Osteocyte (in vitro differentiated cells): ENCODE measurements at places on chromosomes 5 and 9.

- DNase-seq, result no peak
These were observed 5.9 kb upstream of the NREP start for GRCh38 chr5:111762895-111763294.

DNA sequence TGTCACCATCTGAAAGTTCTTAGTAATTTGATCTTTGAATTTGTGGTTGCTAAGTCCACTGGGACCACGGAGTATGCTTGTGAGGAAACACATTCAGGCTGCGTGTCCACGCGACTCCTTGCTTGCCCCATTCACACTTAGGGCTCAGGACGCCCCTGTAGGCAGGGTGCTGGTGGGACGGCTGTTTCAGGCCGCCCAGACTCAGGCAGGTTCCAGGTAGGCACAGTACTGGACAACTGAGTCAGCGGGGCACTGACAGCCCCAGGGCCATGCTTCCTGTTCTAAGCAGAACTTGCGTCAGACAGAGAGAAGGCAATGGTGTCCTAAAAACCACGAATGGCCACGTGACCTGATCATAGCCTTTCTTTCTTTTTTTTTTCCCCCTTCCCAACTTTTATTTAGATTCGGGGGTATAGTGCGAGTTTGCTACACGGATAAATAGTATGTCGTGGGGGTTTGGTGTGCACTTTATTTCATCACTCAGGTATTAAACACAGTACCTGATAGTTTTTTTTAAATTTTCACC is 7.7 kb upstream of the RASGEF1C start:
- peak; percentile 67 for DNase-seq

DNA sequence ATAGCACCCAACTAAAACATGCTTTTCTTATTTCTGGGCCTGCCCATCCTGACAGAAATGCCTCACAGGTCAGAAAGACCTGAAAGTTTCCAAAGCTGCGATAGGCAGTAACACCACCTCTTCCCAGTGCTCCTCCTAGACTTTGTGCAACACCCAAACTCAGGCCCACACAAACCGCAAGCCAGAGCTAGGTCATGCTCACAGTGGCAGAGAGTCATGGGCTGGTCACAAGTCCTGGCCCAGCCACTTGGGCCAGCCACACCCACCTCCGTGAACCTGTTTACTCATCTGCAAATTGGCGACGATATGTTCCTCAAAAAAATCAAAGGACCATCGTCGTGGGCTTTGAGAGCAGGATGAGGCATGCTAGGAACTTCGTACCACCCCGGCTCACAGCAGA is 44.0 kb upstream of the SLC25A51 start:
- DNase-seq, result no peak

GRCh38 chr5:59782856-59783255 is 110.7 kb downstream of the PDE4D start:
- no peak for DNase-seq

DNA sequence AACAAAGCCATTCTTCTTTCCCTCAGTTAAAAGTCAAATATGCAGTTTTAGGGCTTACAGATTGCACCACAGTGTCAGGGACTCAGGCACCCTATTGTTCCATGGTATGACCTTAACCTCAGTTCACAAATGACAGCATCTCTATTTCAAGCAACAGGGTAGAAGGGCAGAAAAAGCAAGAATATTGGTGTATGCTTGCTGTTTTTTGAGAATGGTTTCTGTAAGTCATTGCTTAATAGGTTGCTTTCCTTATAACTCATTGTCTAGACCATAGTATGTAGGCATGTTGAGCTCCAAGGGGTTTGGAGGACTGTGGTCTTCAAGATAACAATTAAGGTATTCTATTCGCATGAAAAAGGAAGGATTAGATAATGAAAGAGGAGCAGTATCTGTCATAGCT is 183.5 kb upstream of the EDIL3 start:
- DNase-seq, result no peak

DNA sequence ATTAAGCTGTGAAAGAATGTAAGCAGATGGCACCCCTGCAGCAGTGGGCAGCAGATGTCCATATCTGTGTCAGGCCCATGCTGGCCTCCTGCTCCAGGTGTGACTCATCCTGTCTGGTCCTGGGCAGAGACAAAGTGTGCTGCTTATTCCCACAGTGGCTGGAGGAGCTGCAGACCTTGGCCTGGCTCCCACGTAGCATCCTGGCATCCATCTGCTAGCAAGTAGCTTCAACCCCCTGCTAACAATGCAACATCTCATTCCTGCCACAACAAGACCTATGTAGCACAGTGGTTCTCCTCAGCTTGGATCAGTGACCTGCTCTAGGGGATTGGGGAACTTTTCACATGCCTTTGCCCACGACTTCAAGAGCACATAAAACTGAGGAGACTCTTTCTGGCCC is 126.4 kb upstream of the SLC12A2 start:
- DNase-seq, result no peak

GRCh38 chr9:34379334-34380033 is 2.8 kb upstream of the MYORG start:
- DNase-seq, result peak; percentile 91

- no peak for DNase-seq
These were observed 163.2 kb downstream of the ARRDC3 start for GRCh38 chr5:91219803-91220371.

GRCh38 chr9:117496307-117496706 is 81.5 kb upstream of the ASTN2 start:
- no peak for DNase-seq

- no peak for DNase-seq
These were observed 127.1 kb downstream of the LHFPL2 start for GRCh38 chr5:78521455-78521854.

GRCh38 chr5:117454716-117455212 is 880.1 kb upstream of the SEMA6A start:
- no peak for DNase-seq

DNA sequence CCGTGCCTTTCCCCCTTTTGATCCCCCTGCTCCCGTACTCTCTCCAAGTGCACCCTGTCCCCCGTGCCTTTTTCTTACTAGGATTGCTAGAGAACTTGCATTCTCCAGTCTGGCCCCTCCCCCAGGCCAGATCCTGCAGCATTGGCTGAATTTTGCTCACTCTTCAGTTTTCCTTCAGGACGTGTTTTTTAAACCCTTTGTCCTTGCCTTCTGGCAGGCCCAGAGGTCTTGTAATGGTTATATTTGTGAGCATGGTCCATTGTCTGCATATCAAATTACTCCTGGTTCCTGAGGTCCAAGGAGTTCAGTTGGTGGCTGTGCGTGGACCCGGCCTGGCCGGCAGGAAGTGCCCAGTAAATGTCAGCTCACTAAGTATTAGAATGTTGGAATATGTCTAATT is 606 bp downstream of the TBC1D13 start:
- DNase-seq, result no peak
